ENCODE measurements at places on chromosomes 13 and 19.

GRCh38 chr13:43783820-43784219 is 3.0 kb downstream of the ENOX1 start:
- no peak for DNase-seq

DNA sequence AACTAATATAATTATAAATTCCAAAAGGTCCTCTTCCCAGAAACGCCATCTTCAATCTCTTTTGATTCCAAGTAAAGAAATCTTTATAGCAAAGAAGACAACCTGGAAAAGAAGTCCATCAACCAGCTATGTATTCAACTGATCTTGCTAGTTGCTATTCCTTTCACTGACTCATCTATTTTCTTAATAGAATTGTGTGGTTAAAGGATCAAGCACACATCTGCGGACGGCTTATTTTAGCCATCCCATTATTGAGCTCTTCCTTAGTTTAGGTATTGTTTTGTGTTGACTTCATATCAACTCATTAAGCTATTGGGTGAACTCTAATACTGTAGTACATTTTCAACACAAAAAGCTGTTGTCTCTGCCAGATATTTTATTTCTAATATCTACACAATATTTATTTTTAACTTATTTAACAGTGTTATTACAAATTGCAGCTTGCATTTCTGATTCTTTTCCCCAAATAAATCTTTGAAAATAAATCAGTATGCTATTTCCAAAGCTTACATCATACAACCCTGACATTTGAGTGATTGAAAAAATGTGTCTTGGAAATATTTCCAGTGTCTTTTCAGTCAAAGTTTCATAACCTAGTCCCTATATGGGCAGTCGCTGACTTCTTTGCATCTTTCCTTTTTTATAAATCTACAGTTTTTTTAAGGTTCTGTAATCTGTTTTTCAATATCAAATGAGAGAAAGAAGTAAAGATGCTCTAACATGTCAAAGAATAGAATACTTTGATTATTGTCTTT is 158.8 kb upstream of the SPRY2 start:
- DNase-seq, result no peak

DNA sequence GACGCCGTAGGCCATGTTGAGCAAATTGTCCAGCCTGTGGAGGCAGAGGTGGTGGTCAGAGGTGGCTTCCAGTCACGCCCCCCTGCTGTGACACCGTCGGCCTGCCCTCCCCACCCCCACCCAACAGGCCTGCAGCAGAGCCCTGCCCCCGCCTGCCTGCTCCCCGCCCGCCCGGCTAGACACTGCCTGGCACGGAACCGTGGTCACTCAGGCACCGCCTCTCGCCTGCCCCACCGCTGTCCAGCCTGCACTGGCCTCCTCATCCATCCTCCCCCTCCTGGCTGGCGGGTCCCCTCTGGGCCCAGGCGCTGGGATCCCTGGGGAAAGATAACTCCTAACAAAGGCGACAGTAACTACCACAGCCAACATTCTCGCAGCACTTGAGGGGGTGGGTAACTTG is 21.7 kb downstream of the PRKCSH start:
- no peak for DNase-seq

GRCh38 chr19:50975766-50976165 is 6.4 kb upstream of the KLK6 start:
- peak; percentile 88 for DNase-seq

DNA sequence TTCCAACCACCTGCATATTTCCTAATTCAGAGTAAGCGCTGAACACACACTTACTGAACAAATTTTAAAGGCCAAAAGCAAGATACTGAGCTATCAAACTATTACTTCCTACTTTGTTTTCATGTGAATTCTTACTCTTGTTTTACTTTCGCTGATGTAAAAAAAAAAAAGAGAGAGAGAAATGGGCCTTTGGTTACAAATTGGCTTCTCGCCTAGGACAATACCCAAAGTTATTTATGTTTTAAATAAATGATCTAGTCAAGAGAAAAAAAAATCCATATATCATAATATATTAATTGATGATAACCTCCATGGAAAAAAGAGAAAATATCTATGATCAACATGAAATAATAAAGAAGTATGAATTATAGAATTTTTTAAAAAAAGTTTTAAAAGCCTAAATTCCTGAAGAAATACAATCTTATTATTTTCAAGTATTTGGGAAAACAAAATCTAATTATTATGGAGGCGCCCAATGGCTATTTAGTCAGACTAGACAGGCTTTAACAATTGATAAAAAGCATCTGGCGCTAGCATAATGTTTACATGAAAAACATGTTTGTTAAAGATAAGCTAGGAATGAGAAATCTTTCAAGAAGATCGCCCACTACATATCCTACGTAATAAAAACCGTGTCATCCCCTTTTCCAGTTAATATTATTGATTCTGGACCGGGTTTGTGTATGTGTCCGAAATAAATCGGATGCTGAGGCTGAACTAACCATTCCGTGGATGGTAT is 9.0 kb downstream of the COL4A1 start:
- no peak for DNase-seq

DNA sequence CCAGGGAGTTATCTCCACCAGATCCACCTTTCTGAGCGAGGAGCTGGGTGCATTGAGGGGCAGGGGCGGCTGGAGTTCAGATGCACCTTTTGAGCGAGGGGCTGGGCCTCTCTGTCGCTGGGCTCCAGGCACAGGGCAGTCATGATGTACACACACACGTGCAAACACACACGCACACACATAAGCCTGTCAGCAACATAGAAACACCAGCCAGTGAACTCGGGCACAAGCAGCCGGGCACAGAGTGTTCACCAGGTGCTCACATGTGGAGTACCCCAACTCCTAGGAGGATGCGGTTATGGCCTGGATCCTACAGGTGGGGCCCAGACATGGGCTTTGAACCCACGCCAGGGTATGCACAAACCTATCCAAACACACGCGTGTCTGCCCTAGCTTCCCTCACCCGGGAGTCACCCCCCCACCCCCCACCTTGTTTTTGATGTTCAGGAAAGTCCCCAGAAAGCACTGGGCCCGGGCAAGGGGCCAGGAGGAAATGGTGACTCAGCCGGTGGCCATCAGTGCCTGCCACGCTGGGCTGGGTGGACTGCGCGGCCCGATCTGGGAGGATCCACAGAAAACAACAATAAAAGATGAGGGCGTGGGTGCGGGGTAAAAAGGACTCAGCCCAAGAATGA is 13.3 kb downstream of the ARRDC2 start:
- DNase-seq, result peak; percentile 75

DNA sequence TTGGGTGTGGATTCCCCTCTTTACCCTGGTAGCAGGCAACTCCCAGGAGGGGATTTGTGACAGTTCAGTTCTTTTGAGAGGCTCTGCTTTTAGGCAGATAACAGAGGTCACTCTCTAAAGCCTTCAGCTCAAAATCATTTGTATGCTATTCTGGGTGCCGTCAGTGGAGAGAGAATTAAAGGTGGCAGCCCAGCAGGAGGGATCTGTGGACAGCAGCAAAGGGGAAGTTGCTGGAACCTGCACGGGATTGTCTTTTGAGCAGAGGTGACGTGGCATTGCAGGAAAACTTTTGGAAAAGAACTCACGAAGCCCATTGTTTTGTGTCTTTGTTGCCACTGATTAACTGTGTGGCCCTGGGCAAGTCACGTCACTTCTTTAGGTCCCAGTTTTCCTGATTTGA is 62.4 kb upstream of the C1QTNF9 start:
- no peak for DNase-seq

DNA sequence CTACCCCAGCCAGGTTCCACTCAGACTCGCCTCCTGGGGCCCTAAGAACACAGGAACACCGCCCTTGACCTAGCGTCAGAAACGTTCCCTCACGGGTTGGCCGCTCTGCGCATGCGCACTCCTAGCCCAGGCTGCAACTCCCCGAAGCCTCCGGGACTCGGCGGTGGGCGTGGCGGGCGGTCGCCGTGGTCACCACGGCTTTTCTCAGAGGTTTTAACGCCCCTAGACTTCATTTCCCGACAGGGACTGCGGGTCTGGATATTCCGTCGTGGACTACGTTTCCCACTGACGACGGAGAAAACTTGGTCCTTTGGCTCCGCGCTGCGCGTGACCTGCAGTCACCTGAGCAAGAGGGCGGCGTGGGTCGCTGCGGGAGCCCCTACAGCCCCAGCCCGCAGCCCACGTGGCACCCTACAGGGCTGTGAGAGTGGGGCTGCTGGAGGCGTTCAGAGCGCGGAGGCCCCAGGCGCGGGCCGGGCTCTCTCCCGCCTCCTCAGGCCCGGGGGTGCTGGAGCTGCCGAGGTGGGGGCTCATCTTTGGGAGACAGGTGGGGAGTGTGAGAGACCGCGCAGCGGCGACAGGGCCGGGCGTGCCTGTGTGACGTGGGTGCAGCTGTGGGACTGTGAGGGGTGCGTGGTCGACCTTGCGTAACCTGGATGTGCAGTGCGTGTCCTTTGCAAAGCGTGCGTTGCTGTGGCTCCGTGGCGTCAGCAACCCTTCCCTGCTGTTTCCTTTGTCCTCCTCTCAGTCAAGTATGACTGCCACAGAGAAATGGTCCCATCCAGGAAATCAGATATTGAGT is 38.0 kb upstream of the ZNF573 start:
- DNase-seq, result no peak

DNA sequence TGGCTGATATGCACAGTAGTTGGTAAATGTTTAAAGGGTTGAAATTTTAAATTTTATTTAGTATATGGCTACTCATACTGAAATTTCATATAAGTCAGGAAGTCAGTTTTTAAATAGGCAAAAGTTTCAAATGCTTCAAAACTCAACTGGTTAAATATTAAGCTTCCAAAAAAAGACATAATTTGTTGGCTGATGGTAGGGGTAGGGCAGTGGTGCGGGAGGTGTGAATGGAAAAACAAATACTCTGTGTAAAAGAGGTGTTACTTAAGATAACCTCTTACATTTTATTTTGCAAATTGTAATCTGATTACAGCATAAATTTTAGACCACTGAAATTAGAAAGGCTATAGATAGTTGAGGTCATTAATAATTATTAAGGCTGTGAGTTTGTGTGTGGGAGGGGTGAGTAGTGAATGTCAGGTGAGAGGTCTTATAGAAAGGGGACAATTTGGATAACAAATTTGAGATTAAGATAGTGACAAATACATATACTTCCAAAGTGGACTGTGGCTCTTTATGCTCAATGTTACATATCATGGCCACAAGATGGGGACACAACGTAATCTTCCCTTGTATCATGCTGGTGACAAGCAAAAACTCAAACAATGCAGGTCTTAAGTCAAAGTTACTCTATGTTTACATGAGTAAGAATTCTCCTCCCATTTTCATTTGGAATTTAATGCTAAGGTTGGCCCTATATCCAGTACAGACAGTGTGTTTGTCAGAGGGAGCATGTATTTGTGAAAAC is 36.6 kb upstream of the OXGR1 start:
- DNase-seq, result peak; percentile 9

DNA sequence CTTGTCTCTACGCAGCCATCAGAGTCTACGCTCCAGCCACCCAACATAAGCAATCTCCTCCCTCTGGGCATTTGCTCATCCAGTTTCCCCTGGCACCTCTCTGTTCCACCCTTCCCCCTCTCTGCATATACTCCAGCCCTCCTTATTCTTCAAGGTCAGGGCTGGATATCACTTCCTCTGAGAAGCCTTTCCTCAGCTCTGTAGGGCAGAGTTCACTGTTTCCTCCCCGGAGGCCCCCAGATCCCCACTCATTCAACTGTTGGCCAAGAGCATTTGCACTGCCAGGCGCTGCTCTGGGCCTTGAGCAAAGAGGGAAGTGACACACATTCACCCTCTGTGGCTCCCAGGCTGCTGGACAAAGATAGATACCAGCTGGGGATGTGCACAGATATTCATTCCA is 3.3 kb downstream of the FCGRT start:
- DNase-seq, result no peak

DNA sequence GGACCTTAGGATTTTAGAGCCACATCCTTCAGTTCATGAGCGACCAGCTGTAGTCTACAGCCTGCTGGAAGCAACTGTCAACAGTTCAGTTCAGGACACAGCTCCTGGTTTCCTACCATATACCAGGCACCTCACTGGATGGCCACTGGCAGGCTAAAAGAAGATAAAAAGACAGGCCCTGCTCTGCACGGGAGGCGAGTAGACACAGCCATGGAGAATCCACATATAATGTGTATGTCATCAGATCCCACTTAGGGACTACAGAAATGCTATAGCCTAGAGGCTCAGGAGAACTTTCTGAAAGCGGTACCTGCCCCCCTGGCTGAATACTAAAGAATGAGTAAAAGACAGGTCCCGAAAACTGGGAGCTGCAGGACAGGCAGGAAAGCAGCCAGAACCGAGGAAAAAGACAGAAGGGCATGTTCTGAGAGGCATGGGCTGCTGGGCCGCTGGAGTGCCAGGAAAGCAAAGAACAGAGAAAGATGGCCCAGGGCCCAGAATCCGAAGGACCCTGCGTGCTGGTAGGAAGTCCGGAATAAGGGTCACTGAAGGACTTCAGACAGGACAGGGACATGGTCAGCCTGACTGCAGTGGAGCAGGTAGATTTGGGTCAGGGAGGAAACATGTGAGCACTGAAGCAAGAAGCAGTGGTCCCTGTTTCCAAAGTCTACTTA is 23.5 kb downstream of the DZIP1 start:
- DNase-seq, result no peak

DNA sequence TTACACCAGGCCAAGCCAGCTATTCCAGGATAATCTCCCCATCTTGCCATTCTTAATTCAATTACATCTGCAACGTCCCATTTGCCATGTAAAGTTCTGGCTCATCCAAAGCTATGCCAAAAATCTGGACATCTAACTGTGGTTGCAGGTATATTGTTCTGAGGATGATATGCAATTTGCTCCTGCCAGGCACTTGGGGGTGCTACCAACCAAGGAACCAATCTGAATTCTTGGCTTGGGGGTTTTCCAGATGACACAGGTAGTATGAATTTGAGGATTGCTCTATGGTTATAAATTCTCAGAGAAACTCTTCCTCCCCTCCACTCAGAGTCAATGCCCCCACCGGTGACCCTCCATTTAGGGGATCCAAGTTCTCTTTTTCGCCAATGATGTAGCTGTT is 33.0 kb downstream of the CRYL1 start:
- DNase-seq, result peak; percentile 26

GRCh38 chr13:80132741-80133601 is 208.0 kb downstream of the SPRY2 start:
- peak; percentile 60 for DNase-seq

- DNase-seq, result no peak
Observed at GRCh38 chr19:5954293-5954692, 23.6 kb downstream of the RANBP3 start.

DNA sequence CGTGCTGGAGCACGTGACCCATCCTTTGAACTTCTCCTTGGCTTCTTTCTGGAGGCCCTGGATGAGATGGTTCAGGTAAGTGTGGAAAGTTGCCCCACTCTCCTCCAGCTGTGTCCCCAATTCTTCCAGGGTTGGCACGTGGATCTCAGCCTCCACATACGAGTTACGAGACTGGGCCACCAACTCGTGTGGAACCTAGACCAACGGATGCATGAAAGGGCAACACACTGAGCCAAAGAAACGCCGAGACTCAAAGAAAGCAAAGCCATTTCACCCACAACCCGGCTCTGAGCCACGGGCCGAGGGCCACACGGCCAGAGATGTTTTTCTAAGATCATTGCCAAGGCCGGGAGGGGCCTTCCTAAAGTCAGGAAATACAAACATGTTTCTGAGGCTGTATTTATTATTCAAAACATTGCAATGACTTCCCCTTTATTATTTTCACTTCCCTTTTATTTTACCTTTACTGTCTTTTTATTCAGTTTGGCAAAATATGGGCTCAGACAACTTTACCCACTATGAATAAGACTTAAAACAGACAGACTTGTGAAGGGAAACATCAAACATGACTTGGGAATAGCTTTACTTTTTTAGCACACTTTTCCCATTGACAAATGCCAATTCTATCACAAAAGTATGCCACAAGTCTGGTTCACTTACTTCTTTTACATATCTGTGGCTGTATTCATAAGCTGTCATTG is 94.6 kb downstream of the KL start:
- DNase-seq, result no peak

GRCh38 chr13:40028446-40028845 is 373.0 kb downstream of the COG6 start:
- no peak for DNase-seq

- DNase-seq, result no peak
Observed at GRCh38 chr13:47146991-47147811, 250.3 kb upstream of the HTR2A start.

Measured in LoVo (cell line).